ENCODE measurements at places on chromosomes 1 and 21. TPM values are rescaled to one million over a fixed set of nuclear protein-coding genes. Genes with fewer than 3 reads are reported as not detected.

Gene RAP1GAP
- total RNA-seq, result 13.5 TPM

Gene CSF1
- 4.3 TPM for total RNA-seq

Gene ATXN7L2
- total RNA-seq, result 5.6 TPM

Gene FAM78B
- total RNA-seq, result 11.6 TPM

Gene TARDBP
- 82.8 TPM for total RNA-seq

Gene ZNHIT6
- 17.5 TPM for total RNA-seq

Gene NES
- total RNA-seq, result 45.5 TPM

Gene IFNAR2
- 14.7 TPM for total RNA-seq

Gene GJA9
- not detected for total RNA-seq

Gene NR1I3
- total RNA-seq, result not detected

Gene FCGR3A
- 6.7 TPM for total RNA-seq

Gene PPIAL4G
- total RNA-seq, result 1.3 TPM

Gene SEC16B
- total RNA-seq, result 2.4 TPM

Gene DR1
- total RNA-seq, result 36.6 TPM

Gene PALMD
- 6.1 TPM for total RNA-seq

Gene RWDD3
- total RNA-seq, result 20.1 TPM

Gene DNAI4
- 28.9 TPM for total RNA-seq

Gene C1orf116
- 0.09 TPM for total RNA-seq

Gene PADI2
- total RNA-seq, result 2.1 TPM

Gene FCRL6
- total RNA-seq, result not detected

Gene KRTAP12-2
- total RNA-seq, result not detected

Gene SELENBP1
- total RNA-seq, result 8.4 TPM

Gene S100A1
- total RNA-seq, result 1.5 TPM

Gene GPR3
- total RNA-seq, result 1.00 TPM

Gene S100A7
- total RNA-seq, result not detected

Gene NBPF6
- 0.18 TPM for total RNA-seq

Gene CRYBG2
- total RNA-seq, result 1.7 TPM

Gene HHIPL2
- 0.36 TPM for total RNA-seq

Gene CD160
- not detected for total RNA-seq

Gene LRRC8D
- 24.8 TPM for total RNA-seq

Gene NPHP4
- 21.7 TPM for total RNA-seq

Gene OR6N1
- total RNA-seq, result not detected

Gene CR1
- total RNA-seq, result 0.91 TPM

Gene KLHDC7A
- total RNA-seq, result not detected

Gene NUDT4B
- 4.3 TPM for total RNA-seq

Gene LMNA
- total RNA-seq, result 26.9 TPM

Gene KIAA0319L
- 59.1 TPM for total RNA-seq

Gene RNU5D-1
- total RNA-seq, result not detected

Measured in cerebellum (tissue), 4 donors.